ENCODE measurements at places on chromosomes 7 and 10.
A peak's percentile ranks its signal among the peaks of the same experiment; 100 is the strongest.

DNA sequence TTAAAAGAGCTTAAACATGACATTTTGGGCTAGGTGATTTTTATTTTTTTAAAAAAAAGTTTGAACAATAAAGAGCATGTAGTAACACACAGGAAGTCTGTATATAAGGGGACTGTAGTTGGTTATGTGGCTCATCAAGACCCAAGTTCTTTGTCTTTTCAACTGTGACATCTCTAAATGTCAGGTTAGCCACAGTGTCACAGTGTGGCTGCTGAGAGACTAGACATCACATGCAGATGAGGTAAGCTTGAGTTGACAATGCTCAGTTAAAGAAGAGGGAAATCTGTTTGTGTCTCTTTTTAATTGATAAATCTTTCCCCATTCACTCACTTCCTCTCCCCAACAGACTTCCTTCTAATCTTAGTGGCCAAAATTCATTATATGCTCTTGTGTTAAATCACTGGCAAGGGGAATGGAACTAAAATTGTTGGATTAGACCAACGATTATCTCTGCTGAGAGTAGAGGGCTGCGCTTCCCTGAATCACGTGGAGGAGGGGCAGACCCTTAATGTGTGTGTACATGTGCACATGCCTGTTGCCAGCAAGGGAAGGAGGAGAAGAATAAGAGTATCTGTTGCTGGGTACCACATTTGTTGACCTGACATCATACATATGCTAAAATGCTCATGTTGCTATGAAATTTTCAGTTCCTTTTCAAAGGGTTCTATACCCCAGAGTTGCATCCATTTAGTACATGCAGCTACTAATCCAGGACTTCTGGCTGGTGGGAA, 78.3 kb downstream of the MMRN2 start:
- DNase-seq = no peak

DNA sequence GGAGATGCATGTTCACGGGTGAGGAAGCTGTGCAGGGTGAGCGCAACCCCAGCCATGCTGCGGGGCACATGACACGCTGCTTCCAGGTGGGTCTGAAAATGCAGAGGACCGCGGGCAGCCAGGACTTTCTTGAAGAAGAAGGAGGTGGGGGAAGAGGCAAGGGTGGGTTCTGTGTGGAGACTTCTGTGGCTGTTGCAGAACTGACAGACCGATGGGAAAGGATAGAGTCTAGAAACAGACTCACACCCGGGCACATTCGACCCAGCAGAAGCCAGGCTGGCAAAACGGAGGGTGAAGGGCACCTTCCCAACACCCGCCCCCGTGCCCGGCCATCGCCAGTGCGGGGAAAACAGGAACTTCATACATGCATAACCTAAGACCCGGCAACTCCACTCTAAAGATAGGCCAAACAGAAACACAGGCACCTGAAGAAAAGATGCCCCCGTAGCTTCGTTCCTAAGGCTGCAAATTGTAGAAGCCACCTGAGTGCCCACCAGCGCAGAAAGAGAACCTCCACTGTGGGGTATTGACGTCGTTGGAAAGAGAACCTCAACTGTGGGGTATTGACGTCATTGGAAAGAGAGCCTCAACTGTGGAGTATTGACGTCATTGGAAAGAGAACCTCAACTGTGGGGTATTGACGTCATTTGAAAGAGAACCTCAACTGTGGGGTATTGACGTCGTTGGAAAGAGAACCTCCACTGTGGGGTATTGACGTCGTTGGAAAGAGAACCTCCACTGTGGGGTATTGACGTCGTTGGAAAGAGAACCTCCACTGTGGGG, 4.8 kb upstream of the KNDC1 start:
- DNase-seq = no peak

- no peak for DNase-seq
Observed at GRCh38 chr10:72068901-72069446, 19.4 kb downstream of the SPOCK2 start.

GRCh38 chr10:48509974-48510692, 94.7 kb downstream of the ARHGAP22 start:
- no peak for DNase-seq

DNA sequence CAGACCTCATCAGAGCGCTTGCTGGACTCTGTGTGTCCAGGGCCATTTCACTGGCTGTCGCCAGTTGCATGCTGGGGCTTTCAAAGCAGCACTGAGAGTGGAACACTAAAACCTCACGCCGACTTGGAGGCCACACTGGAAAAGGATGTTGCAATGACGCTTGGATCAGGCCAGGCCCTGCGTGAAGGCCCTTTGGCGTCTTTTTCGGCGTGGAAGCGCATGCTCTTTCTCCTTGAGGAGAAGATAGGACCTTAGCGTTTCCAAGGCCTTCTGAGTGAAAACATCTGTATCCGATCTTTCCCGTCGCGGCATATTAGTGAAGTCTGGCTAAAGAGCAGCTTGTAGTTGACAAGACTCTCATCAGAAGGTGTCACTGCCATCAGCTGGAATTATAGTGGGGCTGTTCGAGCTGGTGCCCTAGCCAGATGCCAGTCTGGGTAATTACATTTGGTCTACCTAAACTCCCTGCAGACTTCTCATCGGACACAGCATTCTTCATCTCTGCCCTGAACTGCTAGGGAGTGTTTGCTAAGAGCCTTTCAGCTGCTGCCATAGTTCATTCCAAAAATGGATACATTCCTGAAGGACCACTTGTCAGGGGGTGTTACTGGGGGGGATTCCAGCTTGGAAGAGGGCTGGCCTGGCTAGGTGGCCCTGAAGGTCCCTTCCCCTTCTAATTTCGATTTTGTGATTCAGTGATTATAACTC, 167.7 kb upstream of the TCF7L2 start:
- DNase-seq = no peak

DNA sequence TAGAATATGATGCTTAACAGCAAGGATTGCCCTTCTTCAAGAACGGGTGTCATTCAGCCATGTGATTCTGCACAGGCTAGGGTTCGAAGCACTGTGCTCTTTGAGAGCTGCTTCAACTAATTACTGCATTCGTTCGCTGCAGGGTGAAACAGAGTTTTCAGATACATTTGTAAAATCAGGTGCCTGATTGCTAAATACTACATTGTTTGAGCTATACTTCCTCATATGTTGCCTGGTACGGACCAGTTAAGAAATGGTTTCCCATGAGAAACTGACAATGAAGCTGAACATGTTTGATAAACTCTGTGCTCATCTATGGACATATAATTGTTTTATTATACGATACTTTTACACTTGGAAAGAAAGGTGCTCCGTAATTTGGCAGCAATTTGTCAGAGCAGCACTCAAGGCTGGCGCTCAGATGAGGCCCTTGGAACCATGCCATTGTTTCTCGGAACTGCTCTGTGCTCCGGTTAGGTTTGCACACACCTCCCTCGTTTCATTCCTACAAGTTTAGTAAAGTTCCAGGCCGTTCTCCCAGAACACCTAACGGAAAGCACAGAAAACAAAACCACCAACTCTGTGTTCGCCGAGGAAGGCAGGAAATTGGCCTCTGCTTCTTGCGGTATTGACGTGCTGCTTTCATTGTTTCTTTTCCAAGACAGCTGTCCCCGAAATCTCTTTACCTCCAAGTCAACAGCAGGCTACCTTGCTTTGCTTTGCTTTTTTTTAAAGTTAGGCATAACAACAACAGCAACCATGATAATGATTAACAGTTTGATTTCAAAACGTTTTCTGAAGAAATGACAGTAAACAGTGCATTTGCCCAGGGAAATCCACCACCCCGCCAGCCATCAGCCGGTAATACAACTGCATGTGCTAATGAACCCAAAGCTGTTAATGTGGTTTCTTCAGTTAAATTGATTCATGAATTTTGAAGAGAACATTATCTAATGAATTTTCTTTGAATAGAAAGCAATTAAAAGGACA, 206.9 kb downstream of the EBF3 start:
- no peak for DNase-seq

DNA sequence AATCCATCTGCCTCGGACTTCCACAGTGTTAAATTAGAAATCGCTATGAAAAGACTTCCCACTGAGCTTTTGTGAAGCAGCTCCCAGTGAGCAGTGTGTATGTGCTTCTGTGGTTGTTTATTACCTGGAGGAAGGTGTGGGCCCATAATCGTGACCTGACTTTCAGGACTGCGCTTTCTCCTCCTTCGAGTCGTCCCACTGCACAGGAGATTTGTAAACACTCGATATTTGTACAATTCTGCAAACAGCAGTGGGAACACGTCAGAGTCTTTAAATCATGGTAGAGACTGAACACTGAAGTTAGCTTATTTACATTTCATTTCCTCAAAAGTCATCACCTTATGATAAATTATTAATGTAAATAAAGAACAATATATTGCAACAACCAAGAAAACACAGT, 171.4 kb downstream of the ITGA8 start:
- DNase-seq = no peak

- no peak for DNase-seq
Observed at GRCh38 chr7:110724811-110725210, 366.1 kb upstream of the LRRN3 start.

- DNase-seq = no peak
Observed at GRCh38 chr10:131708225-131708880, 192.5 kb upstream of the PPP2R2D start.

GRCh38 chr7:35370687-35371086, 116.8 kb upstream of the TBX20 start:
- DNase-seq = no peak

DNA sequence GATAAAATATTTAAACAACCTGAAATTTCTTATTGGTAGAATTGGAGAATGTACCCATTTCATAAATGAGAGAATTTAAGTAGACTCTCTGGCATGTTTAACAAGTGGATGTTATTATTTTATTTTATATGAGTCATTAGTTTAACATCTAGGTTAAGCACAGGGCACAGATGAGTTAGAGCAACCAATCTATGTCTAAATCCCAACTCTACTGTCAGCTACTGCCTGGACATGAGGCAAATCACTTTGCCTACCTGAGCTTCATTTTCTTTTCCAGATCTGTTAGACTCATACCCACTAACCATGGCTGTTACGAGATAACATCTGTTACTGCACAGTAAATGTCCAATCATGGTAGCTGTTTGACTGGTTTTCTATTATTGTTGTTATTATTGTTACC, 251.1 kb downstream of the INHBA start:
- peak; percentile 17 for DNase-seq

GRCh38 chr7:152523916-152524315, 88.1 kb upstream of the KMT2C start:
- DNase-seq = no peak

DNA sequence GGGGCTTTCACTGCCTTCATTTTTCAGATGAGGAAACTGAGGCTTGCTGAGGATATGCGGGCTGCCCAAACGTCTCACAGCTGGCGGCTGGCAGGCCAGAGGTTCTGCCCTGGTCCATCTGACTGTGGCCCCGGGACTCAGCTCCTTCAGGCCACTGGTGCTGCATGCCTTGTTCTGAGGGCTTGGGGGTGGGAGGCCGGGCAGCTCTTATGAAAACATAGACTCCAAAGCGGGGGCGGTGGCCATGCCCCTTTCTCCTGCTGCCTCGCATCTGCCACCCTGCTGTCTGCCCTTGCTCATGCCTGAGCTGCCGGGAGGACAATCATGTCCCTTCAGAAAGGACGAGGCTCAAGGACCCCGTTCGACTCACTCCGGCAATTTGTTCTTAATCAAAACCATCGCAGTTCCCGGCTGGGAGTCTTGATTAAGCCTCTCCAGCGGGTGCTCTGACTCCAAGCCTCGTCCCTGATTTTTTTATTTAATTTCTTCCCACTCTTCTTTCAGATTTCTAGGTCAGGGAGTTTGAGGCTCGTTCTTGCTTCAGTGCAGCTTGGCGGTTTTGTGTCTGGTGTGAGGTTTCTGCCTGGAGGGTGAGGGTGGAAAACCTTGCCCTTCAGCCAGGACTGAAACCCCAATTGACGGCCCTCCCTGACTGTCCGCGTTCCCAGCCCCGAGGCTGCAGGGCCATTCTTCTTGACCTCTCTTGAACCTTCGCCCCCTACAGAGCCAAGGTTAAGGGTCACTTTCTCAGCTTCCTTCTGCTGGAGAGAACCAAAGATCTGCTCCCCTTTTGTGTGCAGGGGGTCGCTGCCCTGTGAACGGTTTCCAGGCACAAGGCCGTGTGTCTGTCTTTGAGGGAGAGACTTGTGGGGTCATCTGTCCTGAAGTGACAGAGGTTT, 120.8 kb downstream of the DNAJB6 start:
- DNase-seq = no peak

DNA sequence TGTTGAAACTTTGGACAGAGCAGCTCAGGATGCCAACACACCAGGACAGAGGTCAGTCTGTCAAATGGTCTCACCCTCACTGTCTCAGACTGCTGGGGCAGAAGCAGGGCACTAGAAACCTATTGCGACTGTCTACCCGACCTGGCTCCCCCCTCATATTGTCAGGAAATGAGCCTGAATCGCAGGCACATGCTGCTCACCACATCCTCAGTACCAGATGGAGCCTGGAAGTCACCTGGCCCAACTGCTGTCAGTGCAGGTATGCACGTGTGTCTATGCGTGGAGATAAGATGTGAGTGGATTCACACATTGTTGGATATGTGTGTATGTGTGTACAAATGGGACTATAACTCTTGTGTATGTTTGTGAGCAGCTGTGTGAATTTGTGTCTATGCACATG, 3.2 kb upstream of the CDHR1 start:
- DNase-seq = no peak

DNA sequence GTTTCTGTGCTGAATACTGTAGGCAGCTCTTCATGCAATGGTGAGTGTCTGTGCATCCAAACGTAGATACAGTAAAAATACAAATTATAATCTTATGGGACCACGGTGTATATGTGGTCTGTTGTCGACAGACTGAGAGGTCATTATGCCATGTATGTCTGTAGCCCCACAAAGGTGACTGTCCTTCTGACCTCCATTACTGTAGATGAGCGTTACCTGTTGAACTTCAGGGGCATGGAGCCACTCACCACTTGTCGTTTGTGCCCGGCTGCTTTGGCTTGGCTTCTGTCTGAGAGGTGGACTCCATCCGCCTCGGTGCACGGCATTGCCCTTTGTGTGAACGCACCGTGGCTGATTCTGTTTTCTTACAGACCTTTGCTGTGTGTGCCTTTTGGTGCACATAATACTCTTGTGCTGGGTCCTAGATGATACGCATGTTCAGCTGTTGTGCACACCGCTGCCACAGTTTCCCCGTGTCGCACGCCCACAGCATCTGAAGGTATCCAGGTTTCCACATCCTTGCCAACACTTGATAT, 2.9 kb downstream of the UBE3C start:
- DNase-seq = no peak

DNA sequence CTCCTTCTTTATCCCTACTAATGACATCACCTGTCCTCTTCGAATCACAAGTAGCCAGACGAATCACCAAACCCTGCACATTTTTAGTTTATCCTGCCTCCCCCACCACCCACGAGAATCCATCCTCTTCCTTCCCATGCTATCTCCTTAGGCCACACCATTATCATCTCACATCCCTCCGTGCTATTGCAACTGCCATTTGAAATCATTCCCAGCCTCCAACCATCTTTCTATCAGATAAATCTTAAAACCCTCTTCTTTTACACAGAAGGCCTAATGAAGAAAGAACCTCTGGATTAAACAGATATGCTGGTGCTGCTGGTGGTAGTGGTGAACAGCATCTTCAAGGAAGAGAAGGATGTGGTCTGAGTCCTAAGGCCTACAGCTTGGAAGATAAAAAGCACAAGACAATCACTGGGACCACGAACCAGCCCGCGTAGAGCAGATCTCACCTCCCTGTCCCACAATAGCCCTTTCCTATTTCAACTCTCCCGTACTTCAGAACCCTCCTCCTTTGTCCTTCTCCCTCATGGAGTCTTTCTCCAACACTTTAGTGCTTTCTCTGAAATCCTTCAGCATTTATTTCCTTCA, 403.1 kb downstream of the SFMBT2 start:
- no peak for DNase-seq

- DNase-seq = peak; percentile 51
Observed at GRCh38 chr7:151415375-151416105, 5.7 kb upstream of the WDR86 start.

Data from foreskin fibroblast (primary cell).